Naive B cell (primary cell): ENCODE measurements at places on chromosomes 11 and 22. TPM values are rescaled to one million over a fixed set of nuclear protein-coding genes. Genes with fewer than 3 reads are reported as not detected.

Gene NLRP10
- not detected for polyA plus RNA-seq

Gene SDF2L1
- 37.0 TPM for polyA plus RNA-seq

DNA sequence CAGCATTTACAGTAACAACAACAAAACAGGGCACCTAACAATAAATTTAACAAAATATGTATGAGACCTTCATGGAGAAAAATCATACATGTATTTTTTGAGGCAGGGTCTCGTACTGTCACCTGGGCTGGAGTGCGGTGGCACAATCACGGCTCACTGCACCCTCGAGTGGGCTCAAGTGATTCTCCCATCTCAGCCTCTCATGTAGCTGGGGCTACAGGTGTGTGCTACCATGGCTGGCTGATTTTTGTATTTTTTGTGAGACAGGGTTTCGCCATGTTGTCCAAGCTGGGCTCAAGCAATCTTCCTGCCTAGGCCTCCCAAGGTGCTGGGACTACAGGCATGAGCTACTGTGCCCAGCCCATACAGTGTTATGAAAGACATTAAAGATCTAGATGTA lies 278.1 kb downstream of the SWAP70 start:
- H3K4me1 ChIP-seq = no peaks in the 10 kb centered on the region
- no peaks in the 10 kb centered on the region for H3K27me3 ChIP-seq
- H3K4me3 ChIP-seq = no peak overlapping the region
- H3K36me3 ChIP-seq = no peaks in the 10 kb centered on the region
- DNase-seq = no peak
- peak overlapping the region; percentile 63 for H3K27ac ChIP-seq

- H3K27me3 ChIP-seq = no peaks in the 10 kb centered on the region
- no peaks in the 10 kb centered on the region for H3K36me3 ChIP-seq
- no peaks in the 10 kb centered on the region for H3K4me1 ChIP-seq
Observed at GRCh38 chr11:39367534-39367933, 2091.9 kb downstream of the LRRC4C start.
